ENCODE measurements at places on chromosomes 4 and X. TPM values are rescaled to one million over a fixed set of nuclear protein-coding genes. Genes with fewer than 3 reads are reported as not detected.

DNA sequence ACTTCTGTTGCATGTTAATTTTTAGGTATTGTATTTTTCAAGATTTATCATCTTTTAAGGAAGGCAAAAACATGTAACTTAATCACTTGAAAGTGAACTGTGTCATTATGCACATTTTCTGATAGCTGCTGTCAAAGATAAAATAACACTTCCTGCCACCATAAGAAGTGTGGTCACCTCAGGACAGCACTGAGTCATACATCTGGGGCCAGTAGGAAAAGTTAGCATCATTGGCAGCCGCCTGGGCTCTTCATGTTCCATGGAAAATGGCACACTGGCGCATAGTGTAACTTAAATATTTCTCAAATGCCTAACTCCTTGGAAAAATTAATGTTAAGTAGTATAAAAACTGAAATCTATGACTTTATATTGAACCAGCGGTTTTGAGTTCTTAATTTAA, 24.2 kb downstream of the CNKSR2 start:
- no peak for DNase-seq

AFM gene
- not detected for total RNA-seq

DNA sequence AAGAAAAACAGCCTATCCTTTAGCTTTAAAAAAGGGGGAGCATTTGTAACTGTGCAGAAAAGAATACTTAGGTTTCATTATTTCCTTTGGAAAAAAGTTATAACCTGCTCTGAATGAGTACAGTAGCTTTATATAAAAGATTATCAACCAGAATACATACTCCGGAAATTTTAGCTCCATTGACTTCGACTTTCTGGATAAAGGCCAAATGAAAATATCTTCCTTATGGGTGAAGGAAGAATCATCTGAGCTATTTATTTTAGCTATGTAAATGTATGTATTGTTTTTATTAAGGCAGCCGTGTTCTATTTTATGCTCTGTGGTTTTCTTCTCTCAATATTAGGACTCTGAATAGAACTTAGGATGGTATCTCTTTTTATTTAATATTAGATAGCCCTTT, 69.0 kb upstream of the ETNPPL start:
- no peak for DNase-seq

- DNase-seq = peak; percentile 76
Measured at GRCh38 chrX:56232221-56233082, at the start of gene KLF8. TSS of gene KLF8 (plus strand) at chrX:56232356. CDS start at chrX:56233335, 979 bp downstream.

GRCh38 chrX:77347572-77347971, 99.6 kb upstream of the FGF16 start:
- DNase-seq = no peak

DNA sequence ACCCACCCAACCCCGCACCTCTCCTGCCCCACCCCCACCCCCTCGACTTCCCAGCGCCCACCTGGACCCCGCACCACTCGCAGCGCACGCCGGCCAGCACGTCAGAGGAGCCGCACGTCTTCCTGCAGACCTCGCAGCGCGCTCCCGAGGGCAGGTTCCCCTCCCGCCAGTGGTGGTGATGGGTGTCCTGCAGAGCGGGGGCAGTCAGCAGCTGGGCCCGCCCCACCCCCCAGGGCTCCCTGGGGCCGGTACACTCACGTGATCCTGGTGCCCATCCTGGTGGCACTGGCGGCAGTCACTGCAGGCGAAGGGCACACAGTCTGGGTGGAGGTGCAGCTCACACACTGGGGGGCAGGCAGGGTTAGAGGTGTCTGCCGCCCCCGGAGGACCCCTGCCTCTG, 5.1 kb downstream of the DGKQ start:
- peak; percentile 91 for DNase-seq

DNA sequence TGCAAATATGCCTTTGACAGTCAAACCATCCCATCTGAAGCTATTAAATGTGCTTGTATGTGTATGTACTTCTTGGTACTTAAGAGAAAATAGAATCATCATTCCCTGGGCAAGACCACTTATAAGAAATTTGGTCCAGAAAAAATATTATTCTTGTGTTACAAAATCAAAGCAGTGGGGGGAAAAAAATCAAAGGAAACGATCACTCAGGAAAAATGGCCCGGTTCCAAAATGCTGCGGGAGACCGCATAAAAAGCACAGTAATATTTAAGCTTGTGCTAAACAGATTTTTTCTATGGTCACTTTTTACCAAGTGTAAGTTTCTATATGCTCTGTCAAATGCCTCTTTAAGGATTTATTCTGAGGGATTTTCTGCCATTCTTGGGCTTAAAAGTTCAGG, 36.1 kb downstream of the RAI2 start:
- DNase-seq = no peak

WNK3 gene
- total RNA-seq = 13.0 TPM

SEL1L3 gene
- 25.1 TPM for total RNA-seq

PRR32 gene
- total RNA-seq = not detected

GRCh38 chr4:19285146-19285545, 966.6 kb upstream of the SLIT2 start:
- DNase-seq = no peak

DNA sequence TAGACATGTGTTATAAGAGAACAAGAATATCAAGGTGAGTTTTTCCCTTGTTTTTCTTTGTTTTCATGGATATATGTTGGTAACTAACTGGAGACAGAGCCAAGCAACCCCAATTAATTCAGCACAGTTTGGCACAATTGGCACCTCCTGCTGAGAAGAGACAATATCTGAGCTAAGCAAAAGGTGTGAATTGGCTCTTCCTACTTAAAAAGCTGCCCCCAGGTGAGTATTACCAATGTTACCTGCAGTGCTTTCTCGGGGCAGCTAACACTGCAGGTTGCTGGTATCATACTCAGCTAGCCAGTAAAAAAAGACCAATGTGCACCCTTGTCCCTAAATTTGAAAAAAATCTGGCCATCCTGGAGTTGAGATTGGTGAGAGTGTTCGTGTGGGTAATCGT, 871.2 kb upstream of the TENM3 start:
- DNase-seq = peak; percentile 6

EDA2R gene
- 0.80 TPM for total RNA-seq

- no peak for DNase-seq
Measured at GRCh38 chrX:105475801-105476200, 255.3 kb upstream of the TEX13A start.

GRCh38 chr4:173038192-173038896, 130.3 kb upstream of the GALNT7 start:
- peak; percentile 20 for DNase-seq

- no peak for DNase-seq
Measured at GRCh38 chr4:10096201-10096977, 20.2 kb downstream of the WDR1 start.

DNA sequence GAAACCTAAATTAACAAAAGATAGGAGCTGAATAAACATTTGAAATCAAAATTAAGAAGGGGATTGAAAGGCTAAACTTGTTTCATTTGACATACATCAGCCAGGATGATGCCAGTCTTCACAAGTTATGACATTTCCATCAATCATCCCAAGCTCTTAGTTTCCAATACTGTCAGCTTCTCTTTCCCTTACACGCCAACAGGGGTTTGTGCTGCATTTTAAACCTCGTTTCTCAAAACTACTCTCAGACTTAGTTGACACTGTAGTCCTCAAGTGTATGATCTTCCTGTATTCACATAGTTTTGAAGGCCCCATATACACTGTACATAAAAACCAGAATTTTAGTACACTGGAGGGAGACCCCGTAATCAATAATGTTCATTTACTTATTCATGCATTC, 840 bp upstream of the P2RY10 start:
- DNase-seq = no peak

- DNase-seq = peak; percentile 99
Measured at GRCh38 chr4:4859325-4859798, at the start of gene MSX1. TSS of gene MSX1 (plus strand) at chr4:4859665. CDS start at chr4:4859900, 235 bp downstream.

Measured in H7 (cell line).